ENCODE measurements at places on chromosomes 2 and 18. TPM values are rescaled to one million over a fixed set of nuclear protein-coding genes. Genes with fewer than 3 reads are reported as not detected.

Gene RAPGEF4
- total RNA-seq = 13.9 TPM

Gene SULT1C2
- not detected for total RNA-seq

Gene LRRTM4
- not detected for total RNA-seq

Gene RNF25
- total RNA-seq = 56.6 TPM

Gene MREG
- 7.2 TPM for total RNA-seq

Gene AGFG1
- total RNA-seq = 76.1 TPM

Gene MPPE1
- total RNA-seq = 15.7 TPM

Gene NETO1
- not detected for total RNA-seq

Gene INHA
- total RNA-seq = not detected

Gene VAMP8
- total RNA-seq = 27.4 TPM

Gene HK2
- total RNA-seq = 8.4 TPM

Gene TRIM54
- 0.33 TPM for total RNA-seq

Gene IL36A
- total RNA-seq = not detected

Gene ASB18
- not detected for total RNA-seq

Gene CYB5A
- total RNA-seq = 34.9 TPM

Gene CCDC74A
- 5.9 TPM for total RNA-seq

Gene CROCC2
- not detected for total RNA-seq

Gene UGT1A10
- total RNA-seq = not detected

Gene CD8A
- not detected for total RNA-seq

Gene PHOSPHO2
- total RNA-seq = 3.6 TPM

Gene DLX2
- not detected for total RNA-seq

Gene DCC
- not detected for total RNA-seq

Gene CDH20
- total RNA-seq = not detected

Gene ANKRD62
- total RNA-seq = not detected

Gene RUFY4
- total RNA-seq = 0.29 TPM

Gene LTBP1
- 145 TPM for total RNA-seq

Gene SLC30A3
- 11.8 TPM for total RNA-seq

Gene SERPINE2
- total RNA-seq = 2.0 TPM

All from vein endothelial cell (primary cell).